Globus pallidus (tissue), 1 donor: ENCODE measurements at places on chromosomes 11 and 22.

- no peak for DNase-seq
These were observed 56.3 kb downstream of the DDI1 start for GRCh38 chr11:104092744-104093143.

DNA sequence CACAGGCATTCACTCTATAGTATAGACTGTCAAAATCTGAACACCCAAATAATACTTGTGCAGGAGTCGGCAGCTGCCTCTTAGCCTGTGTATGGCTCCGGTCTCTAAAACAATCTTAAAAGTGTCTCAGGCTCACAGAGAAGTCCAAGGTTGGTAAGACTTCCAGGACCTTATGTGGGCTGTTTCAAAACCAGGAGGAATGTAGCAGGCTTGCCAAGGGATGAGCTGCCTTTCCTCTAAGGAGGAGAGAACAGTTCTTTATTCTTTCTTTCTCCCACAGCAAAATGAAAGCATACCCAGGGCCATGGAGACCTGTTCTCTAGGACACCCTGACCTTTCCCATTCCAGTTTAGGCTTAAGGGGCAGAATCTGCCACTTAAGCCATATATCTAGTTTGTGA is 176.5 kb downstream of the TRPC6 start:
- no peak for DNase-seq

DNA sequence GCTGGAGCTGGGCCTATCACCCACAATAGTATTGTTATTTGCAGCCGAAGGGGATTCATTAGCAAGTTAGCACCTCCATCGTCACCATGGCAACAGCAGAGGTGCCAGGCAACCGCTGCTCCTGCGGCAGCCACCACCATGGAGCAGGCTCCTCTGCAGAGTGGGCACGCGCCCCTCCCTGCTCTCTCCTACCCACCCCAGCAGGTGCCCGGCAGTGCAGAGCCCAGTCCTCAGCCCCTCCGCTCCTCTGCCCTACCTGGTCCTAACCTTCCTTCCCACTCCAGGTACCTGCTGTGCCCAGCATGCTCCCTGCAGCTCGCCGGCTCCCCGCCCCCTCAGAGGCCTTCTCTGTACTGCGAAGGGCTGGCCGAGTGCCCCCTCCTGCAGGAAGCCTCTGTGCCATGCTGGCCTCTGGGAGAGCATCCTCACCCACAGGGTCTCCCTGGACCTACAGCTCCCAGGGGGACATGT is 3.6 kb downstream of the DUSP8 start:
- DNase-seq, result no peak

- DNase-seq, result no peak
These were observed at the start of gene MMP10 for GRCh38 chr11:102780491-102780918. MMP10 (minus strand) TSS chr11:102780628; CDS start chr11:102780591, 37 bp downstream.

DNA sequence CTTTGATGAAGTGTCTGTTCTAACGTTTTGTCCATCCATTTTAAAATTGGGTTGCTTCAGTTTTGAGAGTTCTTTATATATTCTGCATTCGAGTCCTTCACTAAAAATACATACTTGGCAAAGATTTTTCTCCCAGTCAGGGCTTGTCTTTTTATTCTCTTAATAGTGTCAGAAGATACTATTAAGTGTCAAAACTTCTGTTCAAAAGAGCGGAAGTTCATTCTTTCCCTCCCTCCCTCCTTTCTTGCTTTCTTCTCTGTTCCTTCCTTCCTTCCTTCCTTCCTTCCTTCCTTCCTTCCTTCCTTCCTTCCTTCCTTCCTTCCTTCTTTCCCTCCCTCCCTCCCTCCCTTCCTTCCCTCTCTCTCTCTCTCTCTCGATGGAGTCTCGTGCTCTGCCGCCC is 7.6 kb upstream of the MUC6 start:
- no peak for DNase-seq

DNA sequence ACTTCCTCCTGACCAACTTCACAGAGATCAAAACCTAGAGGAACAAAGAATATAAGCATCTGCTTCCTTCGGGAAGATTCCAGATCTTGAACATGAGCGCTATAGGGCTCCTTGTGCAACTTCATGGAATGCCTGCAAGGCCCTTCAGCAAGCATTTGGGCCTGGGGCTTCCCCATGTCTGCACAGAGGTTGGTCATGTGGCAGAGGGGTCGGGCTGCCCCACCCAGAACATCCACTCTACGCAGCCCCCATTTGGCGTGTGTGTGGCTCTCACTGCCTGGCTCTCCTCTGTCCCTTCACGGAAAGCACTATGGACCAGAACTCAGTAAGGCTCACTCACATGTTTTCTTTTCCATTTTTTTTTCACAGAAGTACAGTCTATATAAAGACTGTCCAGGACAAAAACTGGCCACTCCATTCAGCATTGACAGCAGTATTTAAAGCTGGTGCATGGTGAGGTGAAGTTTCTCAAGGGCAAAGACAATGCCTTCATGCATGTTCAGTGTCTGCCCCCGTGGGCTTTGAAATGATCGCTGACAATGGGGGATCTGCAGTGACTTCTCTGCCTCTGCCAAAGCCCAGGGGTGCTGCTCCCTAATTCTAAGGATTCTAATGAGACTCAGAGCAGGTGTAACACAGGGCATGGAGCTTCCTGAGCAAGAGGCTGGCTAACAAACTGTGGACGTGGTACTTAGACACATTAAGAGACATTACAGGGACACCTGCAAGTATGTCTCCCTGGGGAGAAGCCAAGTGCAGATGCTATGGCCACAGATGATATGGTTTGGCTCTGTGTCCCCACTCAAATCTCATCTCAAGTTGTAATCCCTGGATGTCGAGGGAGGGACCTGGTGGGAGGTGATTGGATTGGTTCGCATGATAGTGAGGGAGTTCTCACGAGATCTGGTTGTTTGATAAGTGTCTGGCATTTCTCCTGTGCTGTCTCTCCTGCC is 66.5 kb upstream of the PITPNB start:
- no peak for DNase-seq

- no peak for DNase-seq
These were observed 43.8 kb downstream of the CHRDL2 start for GRCh38 chr11:74687237-74688023.

DNA sequence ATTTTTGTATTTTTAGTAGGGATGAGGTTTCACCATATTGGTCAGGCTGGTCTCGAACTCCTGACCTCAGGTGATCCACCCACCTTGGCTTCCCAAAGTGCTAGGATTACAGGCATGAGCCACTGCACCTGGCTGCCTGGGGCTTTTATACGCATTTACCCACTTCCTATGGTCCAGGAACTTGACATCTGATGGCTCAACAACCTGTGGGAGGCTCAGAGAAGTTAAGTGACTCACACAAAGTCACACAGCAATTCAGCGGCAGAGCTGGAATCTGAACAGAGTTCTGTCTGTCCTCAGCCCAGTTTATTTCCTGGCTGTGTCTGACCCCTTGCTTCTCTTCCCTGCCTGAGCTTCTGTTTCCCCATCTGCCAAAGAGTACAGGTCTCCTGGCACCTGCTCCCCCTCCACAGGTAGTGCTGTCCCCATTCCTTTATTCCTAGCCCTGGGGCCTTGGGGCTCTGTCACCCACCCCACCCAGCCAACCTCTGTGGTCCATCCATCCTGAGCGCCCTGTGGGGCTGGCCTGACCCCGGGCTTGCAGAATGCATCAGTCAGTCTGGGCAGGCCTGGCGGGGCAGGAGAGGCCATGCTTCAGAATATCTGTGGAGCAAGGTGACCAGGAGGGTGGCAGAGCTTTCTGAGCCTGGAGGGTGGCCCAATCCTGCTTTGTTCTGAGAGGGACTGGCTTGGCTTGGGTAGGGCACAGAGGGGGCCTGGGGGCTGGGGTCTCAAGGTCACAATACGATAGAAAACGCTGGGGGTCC is 50.6 kb downstream of the CACNA1I start:
- no peak for DNase-seq

GRCh38 chr11:103709371-103709770 is 327.1 kb upstream of the DDI1 start:
- DNase-seq, result no peak

DNA sequence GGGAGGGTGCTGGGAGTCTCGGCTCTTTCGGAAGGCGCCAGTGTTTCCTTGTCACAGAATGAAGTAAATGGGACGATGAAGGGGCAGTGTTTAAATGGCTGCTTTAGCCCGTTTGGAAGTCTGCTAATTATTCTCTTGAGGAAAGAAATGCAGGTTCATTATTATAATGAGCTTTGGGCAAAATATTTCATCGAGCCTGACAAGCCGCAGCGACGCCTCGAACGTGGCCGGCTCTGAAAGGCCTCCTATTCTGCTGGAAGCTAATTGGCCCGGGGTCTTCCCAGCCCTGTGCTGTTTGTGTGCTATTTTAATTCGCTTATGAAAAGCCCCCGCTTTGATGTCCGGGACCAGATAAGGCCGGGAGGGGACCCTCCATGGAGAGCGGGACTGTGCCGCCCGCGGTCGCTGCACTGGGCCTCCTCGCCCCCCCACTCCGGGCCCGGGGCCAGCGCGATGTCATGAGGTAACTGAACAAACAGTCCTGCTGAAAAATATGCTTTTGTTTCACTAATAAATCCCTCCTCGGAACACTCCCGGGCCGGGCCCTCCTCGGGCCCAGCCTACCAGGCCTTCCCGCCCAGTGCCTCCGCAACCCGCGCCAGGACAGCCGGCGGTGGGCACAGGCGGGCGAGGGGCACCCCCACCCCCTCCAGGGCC is 78.4 kb downstream of the CDKN1C start:
- peak; percentile 40 for DNase-seq

DNA sequence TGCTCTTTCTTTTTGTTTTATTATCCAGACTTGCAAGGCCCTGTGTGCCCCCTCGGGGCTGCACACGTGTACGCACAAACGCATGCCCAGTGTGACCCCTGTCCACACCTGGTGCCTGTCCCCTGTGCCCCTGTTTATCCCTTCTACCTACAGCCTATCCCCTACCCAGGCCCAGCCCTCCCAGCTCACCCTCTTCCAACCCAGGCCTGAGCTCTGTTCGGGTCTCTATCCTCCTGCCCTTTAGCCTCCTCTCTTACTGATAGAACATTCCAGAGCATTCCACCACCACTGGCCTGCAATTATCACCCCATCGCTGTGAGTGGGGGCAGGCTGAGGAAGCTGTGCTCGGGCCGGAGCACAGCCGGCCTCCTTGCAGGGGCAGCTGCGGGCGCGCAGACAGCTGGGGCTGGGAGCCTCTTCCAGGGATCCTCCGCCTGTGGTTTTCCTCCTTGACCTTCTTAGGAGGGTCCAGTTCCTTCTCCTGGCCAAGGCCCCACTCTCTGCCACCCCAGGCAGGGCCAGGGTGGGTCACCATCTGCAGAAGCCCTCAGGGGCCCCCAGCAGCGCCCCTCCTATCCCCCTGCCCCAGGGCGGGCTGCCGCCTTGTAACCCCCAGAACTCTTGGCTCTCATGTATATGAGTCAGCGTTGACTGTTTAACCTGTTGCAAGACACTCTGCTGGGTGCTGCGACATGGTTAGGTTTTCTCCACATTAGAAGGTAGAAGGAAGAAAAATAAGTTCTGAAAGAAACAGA is 41.8 kb upstream of the KCNQ1OT1 start:
- no peak for DNase-seq

- DNase-seq, result no peak
These were observed 12.5 kb downstream of the CDPF1 start for GRCh38 chr22:46237453-46238124.
